ENCODE measurements at places on chromosomes 4 and X.

- no peak for DNase-seq
Measured at GRCh38 chrX:115588179-115588578, 27.2 kb downstream of the PLS3 start.

DNA sequence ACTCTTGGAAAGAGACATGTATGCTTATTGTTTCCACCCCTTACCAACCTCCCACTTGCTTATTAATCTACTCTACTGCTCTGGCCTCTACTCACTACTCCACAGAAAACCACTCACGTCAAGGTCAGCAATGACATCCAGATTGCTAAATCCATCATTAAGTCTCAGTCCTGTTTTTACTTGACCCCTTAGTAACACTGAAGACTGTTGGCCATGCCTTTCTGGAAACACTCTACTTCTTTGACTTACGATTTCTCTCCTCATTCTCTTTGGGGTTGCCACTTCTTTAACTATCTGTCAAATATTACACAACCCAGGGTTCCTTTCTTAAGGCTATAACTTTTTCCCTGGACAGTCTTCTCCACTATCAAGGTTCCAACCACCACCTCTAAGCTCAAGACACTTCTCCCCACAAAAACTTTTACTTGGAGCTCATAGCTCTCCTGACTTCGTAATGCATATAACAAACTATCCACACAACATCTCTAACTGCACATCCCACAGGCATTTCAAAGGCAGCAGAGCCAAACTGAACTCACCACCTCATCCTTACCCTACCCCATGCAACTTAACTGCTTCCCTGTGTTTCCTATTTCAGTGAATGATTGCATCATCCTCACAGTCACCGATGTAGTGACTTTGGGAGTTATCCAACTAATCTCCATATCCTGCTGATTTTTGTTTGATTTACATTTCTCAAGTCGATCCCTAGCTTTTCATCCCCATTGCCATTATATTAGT, 15.8 kb upstream of the MAGEA4 start:
- DNase-seq = no peak

GRCh38 chr4:4256799-4257198, 8.8 kb upstream of the TMEM128 start:
- no peak for DNase-seq

- DNase-seq = no peak
Measured at GRCh38 chr4:174578366-174578765, 56.1 kb upstream of the HPGD start.

DNA sequence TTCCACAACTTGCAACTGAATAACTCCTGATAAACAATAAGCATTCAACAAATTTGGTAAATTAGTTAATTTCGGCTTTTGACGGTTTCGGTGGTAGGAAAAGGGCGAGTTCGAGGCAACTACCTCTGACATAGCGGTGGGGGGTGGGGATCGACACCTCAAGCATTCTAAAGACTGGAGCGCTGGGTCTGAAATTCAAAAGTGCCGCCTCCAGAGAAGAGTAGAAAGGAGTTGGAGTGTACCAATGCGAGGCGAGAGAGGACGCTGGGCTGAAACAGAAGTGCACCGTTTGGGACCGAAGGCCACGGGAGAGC, 725 bp downstream of the SMC1A start:
- no peak for DNase-seq

GRCh38 chrX:41086627-41086932, 1.3 kb downstream of the USP9X start:
- no peak for DNase-seq

All from stimulated activated CD8-positive, alpha-beta memory T cell treated with anti-CD3 and anti-CD28 coated beads, Interleukin-15, amount 100 ng/mL, for 1 hour (primary cell).